T-helper 2 cell (primary cell): ENCODE measurements at places on chromosomes 6 and 20.

DNA sequence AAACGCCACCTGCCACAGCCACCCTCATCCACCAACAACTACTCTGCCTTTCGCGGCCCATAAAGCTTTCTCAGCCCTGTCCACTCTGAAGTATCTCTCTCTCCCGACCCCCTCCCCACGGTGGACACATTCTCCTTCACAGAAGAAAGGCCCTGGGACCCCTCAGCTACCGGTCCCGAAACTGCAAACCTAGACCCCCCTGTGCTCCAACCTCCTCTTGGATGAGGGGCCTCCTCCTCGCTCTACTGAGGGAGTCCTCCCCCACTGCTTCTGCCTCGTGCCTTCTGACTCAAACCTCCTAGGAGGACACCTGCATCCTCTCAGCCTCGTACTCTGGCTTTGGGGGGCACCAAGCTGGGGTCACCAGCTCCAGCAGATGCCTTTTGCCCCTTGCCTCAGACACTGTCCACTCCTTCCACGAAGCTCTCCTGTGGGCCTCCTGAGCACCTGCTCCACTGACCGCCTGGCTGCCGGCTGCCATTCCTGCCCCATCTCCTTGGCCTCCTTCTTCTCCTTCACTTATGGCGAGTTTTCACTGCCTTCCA lies 24.9 kb downstream of the RNASET2 start:
- no peak for DNase-seq

DNA sequence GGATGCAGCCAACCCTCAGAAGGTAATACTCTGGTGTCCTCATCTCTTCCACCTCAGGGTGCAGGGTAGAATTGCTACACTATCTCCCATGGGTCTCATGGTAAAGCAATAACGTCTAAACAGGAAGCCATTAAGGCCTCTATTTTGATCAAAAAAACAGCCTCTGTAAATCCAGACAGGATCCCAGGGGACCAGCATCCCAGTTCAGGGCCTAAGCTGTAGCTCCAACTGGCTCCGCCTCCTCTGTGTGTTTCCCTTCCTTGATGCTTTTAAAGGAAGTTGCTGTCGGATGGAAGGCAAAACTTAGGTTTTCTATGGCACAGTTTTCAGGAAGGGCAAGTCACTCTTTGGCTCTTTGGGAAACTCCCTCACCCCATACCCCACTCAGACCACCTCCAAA lies 222.0 kb downstream of the MAFB start:
- DNase-seq = no peak

GRCh38 chr20:40008177-40008576 lies 680.9 kb downstream of the MAFB start:
- DNase-seq = no peak

DNA sequence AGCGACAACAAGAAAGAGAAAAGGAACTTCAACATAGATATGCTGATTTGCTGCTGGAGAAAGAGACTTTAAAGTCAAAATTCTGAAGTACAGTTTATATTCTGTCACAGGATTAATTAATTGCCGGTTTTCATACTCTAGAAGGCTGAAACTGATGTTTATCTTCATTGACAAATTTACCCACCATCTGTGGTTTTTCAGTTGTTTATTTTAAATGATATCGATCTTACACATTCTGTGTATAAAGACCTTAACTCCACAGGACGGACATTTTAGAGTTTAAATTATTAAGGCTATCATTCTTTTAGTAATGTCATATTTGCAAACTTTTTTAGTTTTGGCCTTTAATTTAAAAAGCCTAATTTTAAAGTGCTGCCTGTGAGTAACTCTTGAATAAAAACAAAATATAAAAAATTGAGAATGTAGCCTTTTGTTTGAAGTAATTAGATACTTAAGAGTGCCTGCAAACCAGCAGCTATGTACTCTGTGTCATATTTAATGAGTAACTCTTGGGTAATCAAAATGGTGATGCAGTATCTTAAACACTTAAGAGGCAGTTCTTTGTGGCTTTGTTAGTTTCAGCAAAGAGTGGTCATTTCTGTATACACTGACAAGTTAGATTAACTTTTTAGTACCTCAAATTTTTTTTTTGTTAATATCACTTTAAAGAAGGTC lies 59.3 kb downstream of the CDC5L start:
- no peak for DNase-seq

DNA sequence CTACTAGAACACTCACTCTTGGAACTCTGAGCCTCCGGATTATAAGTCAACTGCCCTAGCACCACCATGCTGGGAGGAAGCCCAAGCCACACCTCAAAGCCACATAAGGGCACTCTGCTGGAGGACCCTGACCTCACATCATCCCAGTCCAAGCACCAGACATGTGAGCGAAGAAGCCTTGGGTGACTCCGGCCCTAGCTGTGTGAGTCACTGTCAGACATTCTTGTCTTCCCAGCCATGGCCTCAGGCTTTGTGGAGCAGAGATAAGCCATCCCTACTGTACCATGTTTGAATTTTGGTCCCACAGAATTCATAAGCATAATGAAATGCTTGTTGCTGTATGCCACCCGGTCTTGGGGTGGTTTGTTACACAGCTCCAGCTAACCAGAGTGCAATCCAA lies 247.7 kb downstream of the SOD2 start:
- no peak for DNase-seq

GRCh38 chr6:141152951-141153350 lies 979.8 kb upstream of the GJE1 start:
- DNase-seq = no peak

GRCh38 chr6:7004581-7005297 lies 103.0 kb upstream of the RREB1 start:
- DNase-seq = no peak

DNA sequence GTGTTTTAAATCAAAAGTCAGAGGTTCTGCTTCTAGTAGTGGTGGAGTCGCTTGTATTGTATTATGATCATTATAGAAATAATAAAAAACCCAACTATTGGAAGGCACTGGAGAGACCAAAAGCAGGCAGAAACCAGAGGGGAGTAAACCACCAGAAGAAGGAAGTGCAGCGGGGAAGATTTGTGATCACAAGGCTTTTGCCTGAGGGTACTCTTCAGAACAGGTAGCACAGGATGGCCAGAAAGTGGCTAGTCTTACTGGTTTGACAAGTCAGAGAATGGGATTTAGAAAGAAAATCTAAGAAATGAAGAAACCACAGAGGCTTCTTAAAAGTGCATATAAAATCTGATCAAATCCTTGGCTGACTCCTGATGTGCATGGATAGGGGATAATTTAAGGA lies 24.0 kb downstream of the MAPK13 start:
- no peak for DNase-seq

DNA sequence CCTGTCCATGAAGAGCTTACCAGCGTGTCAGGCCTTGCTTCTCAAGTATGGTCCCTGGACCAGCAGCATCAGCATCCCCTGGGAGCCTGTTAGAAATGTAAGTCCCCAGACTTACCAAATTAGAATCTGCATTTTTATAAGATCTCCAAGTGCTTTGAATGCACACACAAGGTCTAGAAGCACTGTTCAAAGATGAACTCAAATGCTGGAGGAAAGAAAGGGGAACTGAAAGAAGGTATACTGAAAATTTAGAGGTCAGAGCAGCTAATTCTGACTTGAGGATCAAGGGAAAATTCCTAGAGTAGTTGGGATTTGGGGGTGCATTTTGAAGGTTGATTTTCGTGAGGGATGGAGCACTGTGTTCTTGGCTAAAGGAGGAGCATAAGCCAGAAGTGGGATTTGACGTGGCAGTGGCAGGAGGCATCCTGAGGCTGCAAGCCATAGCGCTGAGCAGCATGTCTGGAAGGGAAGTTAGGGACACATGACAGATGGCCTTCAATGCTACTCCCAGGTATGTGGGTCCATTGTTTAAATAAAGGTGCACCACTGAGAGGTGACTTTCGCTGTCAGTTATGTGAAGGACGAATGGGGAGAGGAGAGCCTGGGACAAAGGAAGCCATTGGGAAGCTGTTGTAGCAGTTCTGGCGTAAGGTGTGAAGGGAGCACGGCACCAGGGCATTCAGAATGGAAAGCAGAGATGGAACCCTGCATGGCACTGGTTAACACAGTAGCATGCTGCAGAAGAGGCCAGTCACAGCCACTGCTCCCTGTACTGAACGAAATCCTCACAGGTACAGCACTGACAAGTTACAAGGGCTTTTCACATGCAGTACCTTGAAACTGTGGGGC lies 36.2 kb downstream of the ARMC2 start:
- no peak for DNase-seq

GRCh38 chr20:1623501-1624205 lies 3.8 kb upstream of the SIRPB1 start:
- no peak for DNase-seq

GRCh38 chr20:4728120-4728760 lies 6.5 kb downstream of the PRND start:
- no peak for DNase-seq

DNA sequence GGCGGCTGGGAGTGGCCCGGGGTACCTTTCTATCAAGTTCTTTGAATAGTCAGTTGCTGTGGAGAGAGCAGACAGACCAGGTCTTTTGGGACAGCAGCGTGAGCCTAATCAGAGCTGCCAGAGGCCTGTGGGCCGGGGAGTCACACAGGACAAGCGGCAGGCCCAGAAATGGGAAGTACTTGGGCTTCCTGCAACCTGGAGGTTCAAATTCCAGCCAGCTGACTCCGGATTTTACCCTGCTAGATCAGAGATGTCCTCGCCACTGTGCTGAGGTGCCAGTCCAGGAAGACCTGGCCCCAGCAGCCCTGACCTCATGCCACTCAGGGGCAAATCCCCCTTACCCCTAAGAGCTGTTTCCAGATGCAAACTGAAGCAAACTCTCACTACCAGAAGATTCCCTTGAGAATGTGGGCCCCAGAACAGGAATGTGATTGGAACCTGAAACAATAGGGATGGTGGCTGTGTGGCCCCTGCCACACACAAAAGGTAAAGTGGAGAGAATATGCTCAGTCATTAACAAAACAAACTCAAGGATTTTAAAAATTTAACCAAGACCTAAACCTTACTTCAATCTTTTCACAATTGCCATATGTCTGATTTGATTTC lies 9.7 kb downstream of the BEND3 start:
- DNase-seq = no peak

GRCh38 chr20:46362921-46363867 lies 43.2 kb downstream of the ELMO2 start:
- no peak for DNase-seq

GRCh38 chr6:65989676-65990075 lies 282.6 kb upstream of the EYS start:
- no peak for DNase-seq

GRCh38 chr6:133715270-133715669 lies 173.6 kb upstream of the TCF21 start:
- DNase-seq = peak; percentile 21

DNA sequence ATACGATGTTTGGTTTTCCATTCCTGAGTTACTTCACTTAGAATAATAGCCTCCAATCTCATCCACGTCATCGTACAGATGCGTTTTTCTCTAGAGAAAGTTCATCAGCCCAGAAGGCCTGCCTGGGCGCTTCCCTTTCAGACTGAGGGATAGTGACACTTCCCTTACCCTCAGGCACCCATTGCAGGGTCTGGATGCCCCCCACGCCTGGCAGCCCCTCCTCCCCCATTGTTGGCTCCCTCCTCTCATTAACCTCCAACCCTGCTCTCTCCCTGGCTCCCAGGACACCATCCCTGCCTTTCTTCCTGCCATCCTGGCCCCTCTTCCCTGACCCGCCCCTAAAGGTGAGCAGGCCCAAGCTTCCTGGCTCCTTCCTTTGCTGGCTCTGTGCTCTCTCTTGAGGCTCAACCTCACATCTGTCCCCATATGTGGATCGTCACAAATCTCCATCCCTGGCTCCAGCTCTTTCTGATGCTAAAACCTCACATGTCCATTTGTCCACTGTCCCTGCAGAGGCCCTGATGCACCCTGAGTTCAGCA lies 145.2 kb downstream of the SYCP2 start:
- DNase-seq = no peak

DNA sequence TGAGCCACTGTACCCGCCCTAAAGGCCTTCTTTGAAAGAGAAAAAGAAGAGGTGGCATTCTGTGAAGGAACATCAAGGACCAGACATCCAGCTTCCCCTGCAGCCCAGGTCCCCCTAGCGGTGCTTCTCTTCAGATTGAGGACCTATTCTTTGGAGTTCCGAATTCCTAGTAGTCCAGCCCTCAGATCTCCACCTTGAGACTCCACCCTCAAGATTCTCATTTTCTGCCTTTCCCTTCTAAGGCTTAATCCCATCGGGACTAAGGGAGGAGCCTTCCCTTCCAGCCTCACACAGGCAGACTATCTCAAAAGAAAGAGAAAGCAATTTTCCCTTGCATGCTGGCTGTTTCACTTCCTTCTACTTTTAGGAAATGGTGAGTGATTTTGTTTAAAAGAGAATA lies 32.5 kb downstream of the MUC22 start:
- no peak for DNase-seq

DNA sequence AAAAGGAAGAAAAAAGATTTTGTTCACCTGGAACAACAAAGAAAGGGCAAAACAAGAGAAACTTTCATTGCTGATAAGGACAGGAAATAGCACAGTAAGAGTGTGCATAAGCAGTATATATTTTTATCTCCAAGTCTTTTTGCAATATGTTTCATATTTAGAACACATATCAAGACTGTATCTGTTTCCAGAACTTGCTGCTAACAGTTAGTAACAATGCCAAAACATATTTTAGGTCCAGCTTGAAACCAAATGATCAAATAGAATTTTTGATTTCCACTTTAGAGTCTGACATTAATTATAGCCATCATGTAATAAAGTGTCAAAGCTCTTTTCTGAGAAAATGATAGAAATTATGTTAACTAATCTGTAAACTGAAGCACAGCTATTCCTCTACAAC lies 143.5 kb upstream of the SUPT3H start:
- DNase-seq = no peak

DNA sequence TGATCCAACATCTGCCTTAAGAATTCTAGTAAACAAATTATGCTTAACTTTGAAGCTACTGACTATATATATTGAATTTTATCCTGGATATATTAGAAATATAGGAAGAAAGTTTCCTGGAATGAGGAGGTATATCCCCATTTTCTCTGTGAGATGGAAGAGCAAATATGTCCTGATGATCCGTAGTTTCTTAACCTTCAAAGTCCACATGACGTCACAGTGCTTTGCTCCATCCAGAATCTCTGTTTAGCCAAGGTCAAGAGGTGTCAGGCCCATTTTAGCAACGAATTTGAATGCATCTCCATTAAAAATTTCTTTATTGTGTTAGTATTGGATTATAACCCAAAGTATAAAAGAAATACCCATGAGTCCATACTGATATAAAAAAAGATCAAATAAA lies 162.5 kb downstream of the PRL start:
- no peak for DNase-seq
